ENCODE measurements at places on chromosomes 5 and 9.

DNA sequence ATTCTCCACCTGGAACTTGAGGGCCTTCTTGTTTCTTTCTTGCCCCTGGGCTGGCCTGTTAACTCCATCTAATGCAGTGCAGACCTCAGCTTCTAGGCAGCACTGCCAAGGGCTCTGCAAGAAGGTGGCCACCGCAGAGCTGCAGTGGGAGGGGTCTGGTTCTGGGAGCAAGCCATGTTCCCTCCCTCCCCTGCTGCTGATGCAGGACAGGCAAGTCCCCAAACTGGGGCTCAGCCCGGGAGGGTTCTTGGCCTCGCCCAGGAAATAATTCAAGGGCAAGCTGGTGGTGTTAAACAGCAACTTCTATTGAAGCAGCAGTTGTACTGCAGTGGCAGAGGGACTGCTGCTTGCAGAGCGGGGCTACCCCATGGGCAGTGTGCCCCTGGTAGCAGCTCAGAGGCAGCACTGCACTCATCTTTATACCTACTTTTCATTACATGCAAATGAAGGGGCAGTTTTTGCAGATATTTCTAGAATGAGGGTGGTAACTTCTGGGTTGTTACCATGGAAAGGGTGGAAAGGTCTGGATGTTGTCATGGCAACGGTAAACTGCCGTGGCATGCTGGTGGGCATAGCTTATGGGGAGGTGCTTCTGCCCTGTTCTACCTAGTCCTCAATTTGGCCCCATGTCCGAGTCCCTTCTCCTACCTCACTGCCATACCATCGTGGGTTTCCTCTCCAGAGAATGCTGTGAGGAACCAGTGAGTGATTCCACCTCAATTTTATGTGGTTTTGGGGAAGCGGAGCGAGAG lies 82.1 kb downstream of the WDR41 start:
- no peak for DNase-seq

GRCh38 chr9:21872696-21873095 lies 70.3 kb downstream of the MTAP start:
- no peak for DNase-seq

DNA sequence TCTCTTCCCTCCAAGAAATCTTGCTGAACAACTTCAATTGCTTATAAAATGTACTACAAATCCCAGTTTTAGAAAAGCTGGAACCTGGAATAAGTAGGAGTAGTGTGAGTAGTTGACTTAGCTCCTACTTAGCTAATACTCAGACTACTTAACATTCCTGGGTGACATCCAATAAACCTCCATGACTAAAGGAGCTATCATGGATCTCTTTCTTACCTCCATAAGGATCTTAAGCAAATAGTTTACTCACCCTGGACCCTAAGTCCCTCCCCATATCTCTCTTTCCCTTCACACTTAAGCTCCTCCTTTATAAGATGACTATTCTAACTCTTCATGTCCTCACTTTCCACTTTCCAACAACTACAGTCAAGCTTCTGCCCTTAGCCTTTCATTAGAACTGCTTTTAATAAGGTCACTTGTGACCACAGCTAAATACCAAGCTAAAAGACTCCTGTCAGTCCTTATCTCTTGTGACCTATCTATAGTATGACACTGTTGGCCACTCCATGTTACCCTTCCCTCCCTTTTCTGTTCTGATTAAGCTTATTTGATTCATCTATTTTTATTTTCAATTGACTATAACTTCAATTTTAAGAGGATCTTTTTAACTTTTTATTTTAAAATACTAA lies 194.9 kb downstream of the RFX3 start:
- no peak for DNase-seq

DNA sequence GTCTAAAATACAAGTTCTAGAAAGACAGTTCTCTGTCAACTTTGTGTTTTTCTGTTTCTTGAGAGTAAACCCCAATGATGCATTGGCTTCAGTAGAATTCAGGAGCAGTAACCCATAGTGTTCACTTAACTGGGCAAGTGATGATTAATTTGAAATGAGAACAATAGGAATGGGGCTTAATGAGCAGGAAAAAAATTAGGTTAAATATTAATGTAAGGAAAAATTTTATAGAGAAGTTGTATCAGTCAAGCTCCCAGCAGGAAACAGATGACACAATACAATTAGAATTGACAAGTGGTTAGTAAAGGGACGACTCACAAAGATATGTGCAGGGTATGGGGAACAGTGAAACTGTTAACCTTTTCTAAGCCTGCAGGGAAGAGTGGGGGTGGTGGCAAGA lies 38.2 kb downstream of the ENTREP1 start:
- DNase-seq: no peak

GRCh38 chr5:63128018-63128417 lies 549.4 kb downstream of the LRRC70 start:
- DNase-seq: no peak

DNA sequence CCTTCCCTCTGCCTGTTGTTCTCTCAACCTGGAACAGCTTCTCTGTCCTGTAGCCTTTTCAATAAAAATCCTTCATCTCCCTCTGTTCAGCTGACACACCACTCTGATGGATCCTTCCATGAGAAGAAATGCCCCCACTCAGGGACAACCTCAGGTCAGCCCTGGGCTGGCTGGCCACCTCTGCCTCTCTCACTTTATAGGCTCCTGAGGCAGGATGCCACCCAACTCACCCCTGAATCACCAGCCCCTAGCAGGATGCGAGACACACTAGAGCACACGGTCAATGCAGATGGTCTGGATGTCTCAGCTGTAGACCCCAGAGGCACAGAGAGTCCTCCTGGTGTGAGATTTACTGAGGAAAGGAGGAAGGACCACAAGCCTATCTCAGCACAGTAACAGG lies 93.8 kb downstream of the GABBR2 start:
- no peak for DNase-seq

- no peak for DNase-seq
Observed at GRCh38 chr9:130888146-130888885, 8.3 kb downstream of the QRFP start.

GRCh38 chr5:61587125-61587524 lies 255.1 kb downstream of the ZSWIM6 start:
- DNase-seq: no peak

DNA sequence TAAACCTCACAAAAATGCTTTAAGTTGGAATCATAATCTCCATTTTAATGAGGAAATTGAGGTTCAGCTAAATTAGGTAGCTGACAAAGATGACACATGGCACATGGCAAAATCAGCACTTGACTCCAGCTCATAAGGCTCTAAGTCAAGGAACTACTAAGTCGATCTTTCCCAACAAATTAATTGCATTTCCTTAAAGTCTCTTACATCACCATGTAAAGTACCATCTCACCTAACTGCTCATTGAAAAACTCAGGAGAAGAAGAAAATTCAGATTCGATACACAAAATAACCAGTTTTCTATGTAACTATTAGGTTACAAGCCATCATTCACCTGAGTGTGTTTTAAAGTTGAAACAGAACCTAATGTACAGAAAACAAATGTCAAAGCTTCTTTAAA lies 85.8 kb upstream of the IFNE start:
- no peak for DNase-seq

GRCh38 chr9:81686614-81687520 lies 2.5 kb downstream of the TLE1 start:
- no peak for DNase-seq

GRCh38 chr9:77019236-77019925 lies at the start of gene FOXB2:
TSS of gene FOXB2 (plus strand) at chr9:77019655. CDS start at chr9:77019655, 0 bp downstream.
- no peak for DNase-seq

- DNase-seq: peak; percentile 75
Observed at GRCh38 chr9:35604578-35605350, at the start of gene TESK1. TSS of gene TESK1 (plus strand) at chr9:35605262. CDS start at chr9:35605620, 358 bp downstream.

DNA sequence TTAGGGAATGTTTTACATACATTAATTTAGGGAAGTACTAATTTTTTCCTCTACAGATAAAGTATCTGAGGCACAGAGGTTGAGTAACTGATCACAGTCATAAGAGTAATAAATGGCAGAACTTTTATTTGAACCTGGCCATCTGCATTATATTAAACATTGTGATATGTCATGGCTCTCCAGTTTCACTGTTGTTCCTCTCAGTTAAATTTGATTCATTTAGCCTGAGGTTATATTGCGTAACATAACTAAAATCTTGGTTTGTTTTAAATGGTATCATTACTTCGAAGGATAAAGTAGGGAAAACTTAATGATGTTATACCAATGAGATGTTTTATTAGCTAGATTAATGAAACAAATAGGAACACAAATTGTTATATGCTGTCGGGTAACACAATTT lies 284.4 kb downstream of the KDM4C start:
- no peak for DNase-seq

GRCh38 chr5:79686799-79687198 lies 2.8 kb upstream of the CMYA5 start:
- no peak for DNase-seq

DNA sequence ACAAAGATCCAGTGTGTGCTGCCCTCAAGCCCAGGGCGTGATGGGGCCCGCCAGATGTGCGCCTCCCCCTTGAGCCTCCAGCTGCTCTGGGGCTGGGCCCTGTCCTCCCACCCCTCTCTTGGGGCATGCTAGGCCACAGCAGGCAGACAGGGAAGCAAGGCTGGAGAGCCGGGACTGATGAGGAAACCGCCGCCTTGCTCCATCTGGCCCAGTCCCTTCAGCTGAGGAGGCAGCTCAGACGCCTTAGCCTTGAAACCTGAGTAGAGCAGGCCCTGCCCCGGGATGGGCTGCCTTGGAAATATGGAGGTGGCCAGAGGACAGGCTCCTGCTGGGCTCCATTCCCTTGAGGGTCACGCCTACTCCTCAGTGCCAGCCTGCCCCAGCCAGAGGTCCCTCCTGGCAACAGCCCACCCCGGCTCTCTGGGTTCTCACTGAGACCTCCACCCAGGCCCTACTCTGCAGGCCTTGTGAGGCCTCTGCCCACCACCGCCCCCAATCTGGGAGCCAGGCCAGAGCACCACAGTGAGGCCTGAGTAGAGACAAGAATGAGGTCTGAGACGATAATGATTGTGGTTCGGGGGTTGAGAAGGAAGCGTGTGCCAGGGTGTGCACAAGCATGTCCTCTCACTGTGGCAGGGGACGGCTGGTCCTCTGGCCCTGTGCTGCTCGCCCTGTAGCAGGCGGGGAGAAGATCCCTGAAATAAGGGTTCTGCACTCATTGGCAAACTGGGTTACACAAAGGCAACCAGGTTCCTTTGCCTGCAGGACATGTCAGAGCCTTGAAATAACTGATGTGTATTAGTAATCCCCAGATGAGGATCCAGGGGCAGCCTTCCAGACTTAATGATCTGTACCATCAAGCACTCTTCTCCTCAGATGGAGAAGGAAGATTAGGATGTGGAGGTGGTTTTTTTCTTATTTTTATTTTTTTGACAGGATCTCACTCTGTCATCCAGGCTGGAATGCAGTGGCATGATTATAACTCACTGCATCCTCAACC lies 30.9 kb downstream of the CXXC5 start:
- no peak for DNase-seq

- no peak for DNase-seq
Observed at GRCh38 chr5:174895360-174895759, 171.0 kb downstream of the MSX2 start.

DNA sequence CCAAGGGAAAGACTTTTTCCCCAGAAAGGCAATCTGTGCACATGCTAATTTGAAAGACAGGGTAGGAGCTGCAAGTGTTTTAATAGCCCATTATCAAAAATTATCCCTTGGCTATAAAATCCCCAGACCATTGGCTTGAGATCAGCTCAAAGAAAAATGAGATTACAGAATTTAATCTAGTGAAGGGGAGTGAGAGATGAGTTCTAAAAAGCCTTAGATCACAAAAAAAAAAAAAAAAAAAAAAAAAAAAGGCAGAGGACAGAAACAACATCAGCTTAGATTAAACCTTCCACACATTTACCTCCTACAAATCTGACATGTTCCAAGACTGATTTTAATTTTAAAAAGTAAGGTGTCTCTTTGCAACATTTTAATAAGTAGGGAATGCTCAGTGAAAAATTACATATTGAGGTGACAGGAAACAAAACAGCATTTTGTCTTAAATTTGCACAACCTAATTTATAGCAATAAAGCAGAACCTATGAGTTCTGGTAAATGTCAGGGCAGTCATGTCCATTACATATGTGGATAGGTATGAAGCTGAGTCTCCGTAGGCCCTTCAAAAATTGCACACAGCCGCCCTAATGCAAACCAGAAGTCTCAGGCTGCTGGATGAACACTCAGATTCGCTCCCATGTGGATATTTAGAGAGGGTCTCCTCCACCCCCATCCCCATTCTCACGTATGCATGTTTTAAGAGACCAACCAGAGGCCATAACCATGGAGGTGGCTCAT lies 43.4 kb downstream of the NFIB start:
- DNase-seq: no peak

DNA sequence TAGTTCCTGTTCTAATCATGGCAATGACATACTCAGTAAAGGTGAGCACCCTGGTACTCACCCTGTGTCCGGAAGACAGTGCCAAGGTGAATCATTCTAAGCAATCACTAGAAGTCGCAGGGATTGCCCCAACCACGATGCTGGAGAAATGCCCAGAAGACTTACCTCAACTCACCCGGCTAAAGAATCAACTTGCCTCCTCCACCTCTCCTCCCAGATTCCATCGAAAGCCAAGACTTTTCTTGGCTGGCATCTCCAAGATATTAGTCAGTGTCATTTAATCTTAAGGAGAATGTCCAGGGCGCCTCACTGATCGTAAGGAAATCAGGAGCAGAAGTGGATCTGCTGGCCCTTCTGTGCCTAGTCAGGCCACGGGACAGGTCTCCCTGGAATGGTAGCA lies 204.9 kb downstream of the ERCC6L2 start:
- DNase-seq: no peak

DNA sequence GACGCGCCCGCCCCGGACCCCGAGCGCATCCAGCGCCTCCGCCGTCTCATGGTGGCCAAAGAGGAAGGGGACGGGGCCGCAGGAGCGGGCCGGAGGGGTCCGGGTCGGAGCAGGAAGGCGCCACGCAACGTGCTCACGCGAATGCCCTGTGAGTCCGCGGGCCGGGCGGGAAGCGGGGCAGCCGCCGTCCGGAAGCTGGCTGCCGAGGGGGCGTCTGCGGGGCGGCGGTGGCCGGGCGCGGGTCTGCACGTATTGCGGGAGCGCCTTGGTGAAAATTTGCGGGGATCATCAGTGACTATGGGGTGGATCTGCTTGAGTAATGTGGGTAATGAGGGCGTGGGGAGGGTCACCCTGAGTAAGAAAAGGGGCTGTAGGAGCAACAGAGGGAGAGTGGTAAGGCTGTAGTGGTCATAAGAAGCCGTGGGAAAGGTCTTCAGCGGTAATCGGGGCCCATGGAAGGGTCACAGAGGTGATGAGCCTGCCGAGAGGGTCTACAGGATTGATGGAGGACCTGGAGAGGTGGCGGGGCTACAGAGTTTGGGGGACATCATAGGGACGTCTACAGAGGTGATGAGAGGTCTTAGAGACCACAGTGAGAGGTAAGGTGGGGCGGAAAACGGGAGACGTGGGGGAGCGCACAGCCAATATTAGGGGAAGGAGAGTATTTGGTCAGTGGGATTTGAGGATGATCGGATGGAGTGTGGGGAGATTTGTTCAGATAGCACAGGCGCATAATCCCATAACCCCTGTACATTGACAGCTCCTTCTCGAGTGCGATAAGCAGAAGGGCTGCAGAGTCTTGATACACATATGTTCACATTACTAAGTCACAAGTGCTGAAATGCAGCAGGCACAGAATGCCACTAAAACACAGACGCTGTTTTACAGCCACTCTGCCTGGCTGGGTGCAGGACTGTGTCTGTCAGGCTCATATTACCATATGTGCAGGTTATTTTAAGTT lies 819 bp downstream of the LSM11 start:
- DNase-seq: no peak

Data from stimulated activated CD4-positive, alpha-beta T cell treated with anti-CD3 and anti-CD28 coated beads, Interleukin-1b, Interleukin-23, amount 100 ng/mL, for 1 hour (primary cell).